ENCODE measurements at places on chromosomes 16 and 17.

DNA sequence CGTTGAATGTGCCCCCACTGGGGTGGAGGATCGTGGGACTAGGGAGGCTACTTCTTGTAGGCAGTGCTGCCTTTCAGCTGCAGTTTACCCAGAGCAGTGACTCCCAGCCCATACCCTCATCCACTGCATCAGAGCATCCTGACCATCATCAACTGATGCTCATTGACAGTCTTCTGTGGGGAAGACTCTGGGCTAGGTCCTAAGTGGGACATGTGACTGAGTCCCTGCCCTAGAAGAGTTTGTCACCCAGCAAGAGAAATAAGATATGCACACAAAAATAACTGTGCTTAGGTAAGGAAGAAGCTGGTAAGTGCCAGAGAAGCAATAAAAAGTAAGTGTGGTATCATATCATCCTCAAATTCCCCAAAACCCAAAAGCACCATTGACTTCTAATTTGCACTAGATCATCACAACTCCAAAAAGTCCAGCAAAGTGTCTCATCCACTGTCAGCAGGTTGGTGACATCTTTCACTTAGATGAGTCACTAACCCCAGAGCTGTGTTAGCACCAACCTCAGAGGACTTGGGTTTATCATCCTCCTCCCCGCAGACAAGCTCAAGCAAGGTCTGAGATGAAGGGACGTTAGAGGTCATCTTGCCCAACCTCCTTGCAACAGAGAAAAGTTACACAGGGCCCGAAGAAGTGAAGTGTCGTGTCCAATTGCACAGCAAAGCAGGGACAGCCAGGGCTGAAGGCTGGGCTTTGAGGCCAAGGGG lies 99.0 kb downstream of the CCDC182 start:
- peak; percentile 7 for DNase-seq

GRCh38 chr17:44137891-44138709 lies 3.6 kb upstream of the HROB start:
- DNase-seq = peak; percentile 18

DNA sequence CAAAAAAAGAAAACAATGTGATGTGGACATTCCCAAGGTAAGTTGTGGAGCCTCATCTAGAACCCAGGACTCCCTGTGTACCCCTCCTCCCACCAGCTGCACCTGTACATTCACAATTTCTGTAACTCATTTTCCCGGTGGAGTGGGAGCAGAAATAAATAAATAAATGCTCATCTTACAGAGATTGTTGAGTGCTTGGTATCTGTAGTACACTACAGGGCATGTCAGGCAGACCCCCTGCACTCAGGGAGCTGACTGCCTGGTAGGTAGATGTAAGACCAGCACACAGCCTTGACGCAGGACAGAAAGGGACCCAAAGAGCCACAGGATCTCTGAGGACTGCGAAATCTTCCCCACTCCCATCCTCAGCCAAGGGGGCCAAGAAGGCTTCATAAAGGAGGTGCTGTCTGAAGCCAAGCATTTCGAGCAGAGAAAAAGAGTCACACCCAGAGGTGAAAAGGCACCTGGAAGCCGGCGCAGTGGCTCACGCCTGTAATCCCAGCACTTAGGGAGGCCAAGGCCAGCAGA lies 6.5 kb downstream of the EIF1 start:
- peak; percentile 13 for DNase-seq

DNA sequence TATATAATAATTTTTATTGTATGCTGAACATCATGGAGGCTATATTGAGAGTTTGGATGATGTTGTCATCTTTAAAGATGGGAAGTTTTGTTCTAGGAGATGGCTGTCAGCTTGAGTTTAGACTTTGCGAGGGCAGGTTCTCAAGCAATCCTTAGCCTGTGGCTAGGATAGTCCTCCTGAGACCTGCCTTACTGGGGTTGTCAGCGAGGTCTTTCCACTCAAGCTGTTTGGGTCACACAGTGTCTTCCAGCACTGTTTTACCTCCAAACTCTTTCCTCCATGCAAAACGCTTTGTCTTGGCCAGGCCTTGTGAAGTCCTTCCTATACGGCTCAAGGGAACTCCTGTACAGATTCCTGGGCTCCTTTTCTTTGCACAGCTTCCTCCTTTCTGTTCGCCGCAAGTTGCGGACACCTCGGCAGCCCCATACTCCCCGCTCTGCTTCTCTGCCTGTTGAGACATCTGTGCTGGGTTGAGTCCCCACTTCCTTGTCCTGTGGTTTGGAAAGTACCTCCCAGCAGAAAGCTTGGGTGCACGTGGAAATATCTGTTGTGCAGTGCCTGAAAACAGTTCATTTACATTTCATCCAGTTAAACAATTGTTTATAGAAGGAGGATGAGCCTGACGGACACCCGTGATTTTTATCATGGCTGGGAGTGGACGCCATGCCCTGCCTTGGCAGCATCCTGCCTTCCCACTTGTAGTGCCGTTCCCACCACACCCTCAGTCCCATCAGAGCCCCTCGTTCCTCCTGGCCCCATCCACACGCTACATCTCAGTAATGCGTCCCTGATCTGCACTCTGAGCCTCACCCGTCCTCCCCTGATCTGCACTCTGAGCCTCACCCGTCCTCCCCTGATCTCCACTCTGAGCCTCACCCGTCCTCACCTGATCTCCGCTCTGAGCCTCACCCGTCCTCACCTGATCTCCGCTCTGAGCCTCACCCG lies 55.0 kb upstream of the CBFA2T3 start:
- peak; percentile 70 for DNase-seq
